Kasumi-1 (cell line): ENCODE measurements at places on chromosomes 5 and 9.

DNA sequence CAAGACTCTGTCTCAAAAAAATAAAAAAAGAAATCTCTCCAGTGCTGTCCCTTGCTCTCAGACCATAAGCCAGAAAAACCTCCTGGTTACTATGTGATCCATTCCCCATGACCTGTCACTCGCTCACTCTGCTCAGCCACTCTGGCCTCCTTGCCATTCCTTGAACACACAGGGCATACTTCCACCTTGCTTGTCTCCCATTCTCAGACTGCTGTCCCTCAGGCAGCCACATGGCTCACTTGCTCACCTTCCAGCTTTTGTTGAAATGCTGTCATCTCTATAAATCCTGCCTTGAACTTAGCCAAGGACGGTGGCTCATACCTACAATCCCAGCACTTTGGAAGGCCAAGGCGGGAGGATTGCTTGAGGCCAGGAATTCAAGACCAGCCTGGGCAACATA is 82.9 kb downstream of the UGCG start:
- no peak for DNase-seq

DNA sequence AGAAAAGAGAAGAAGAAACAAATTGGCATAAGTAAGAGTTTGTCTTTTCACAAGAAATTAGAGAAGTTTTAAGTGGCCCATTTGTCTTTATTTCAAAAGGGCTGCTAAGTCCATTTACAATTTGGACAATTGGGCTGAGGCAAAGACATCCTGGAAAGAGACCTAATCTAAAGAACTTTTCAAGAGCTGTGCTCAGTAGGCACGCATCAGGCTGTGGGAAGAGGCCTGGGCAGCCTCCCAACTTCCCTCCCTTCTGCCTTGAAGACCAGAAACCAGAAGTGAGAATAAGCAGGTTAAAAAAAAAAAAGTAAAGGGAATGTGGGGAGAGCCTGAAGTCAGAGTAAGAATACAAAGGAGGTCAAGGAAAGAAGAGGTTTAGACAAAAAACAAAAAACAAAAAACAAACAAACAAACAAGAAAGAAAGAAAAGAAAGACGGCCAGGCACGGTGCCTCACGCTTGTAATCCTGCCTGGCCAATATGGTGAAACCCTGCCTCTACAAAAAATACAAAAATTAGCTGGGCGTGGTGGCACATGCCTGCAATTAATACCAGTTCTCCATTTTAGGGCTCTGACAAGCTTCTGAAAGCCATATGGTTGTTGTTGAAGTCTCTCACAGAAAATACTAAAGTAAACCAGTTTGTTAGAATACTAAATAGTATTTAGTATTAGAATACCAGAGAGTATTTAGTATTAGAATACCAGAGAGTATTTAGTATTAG is 48.0 kb upstream of the CEP78 start:
- DNase-seq: no peak

GRCh38 chr9:82488313-82489200 is 500.0 kb downstream of the SPATA31D1 start:
- DNase-seq: no peak

DNA sequence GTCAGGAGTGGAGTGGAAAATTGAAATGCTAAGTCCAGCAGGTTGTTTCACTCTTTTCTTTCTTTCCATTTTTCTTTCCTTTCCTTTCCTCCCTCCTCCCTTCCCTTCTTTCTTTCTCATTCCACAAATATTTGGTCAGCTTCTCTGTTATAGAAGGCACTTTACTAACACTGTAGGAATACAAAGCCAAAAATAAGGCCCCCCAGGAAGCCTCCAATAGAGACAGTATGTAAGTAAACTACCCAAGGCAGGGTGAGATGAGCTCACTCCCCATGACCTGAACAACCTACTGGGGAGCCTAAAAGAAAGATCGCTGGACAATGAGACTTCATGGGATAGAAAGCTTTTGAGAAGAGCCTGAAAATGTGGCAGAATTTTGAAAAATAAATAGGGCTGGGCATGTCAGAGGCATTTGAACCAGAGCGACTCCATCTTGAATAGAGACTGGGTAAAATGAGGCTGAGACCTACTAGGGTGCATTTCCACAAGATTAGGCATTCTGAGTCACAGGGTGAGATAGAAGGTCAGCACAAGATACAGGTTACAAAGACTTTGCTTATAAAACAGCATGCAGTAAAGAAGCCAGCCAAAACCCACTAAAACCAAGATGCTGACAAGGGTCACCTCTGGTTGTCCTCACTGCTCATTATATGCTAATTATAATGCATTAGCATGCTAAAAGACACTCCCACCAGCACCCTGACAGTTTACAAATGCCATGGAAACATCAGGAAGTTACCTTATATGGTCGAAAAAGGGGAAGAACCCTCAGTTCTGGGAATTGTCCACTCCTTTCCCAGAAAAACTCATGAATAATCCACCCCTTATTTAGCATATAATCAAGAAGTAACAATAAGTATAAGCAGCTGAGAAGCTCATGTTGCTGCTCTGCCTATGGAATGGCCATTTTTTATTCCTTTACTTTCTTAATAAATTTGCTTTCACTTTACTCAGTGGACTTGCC is 158.9 kb upstream of the EGFLAM start:
- no peak for DNase-seq

GRCh38 chr9:123568691-123569688 is 213.0 kb downstream of the CRB2 start:
- DNase-seq: no peak

- peak; percentile 0 for DNase-seq
These were observed 476.4 kb downstream of the KDM4C start for GRCh38 chr9:7234144-7234543.

GRCh38 chr5:111993242-111993641 is 236.2 kb upstream of the NREP start:
- no peak for DNase-seq

DNA sequence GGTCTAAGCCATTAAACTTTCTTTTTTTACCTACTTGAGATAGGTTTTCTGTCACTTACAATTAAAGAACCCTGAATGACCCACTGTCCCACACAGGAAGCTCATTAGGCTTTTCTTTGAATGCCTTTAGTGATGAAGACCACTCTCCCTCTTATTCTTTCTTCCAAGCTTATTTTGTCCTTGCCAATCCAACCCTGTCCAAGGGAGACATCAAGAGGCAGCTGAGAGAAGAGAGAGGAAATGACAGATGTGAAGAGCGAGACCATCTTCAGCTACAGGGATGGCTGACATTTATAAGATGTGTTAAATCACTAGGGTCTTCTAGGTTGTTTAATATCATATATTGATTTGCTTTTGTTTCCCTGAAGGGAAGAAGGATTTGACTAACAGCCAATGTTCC is 133.5 kb downstream of the FAM114A2 start:
- no peak for DNase-seq

DNA sequence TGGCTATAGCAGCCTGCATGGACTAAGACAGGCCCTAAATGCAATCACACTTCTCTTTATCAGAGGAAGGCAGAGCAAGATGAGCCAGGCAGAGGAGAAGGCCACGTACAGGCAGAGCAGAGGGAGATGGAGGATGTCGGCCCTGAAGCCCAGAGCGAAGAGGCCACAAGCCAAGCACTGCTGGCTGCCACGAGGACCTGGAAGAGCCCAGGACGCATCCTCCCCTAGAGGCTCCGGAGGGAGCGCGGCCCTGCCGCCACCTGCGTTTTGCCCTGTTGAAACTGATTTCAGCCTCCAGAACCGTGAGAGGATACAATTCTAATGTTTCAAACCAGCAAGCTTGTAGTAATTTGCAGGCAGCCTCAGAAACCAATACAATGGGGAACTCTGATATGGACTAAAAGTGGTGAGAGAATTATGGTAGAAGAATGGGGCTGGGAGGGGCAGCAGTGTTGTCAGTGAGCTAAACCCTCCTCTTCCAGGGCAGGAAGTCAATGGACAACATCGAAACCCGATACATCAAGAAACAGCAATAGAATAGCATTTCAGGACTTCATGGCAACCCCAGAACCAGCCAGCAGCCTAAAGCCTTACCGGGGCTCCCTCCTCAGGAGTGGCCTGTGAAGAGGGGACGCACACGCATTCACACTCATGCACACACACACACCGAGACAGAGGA is 32.6 kb downstream of the ADAMTS2 start:
- no peak for DNase-seq

- DNase-seq: no peak
These were observed 52.8 kb downstream of the RICTOR start for GRCh38 chr5:39021413-39021812.

GRCh38 chr5:156641686-156642085 is 208.4 kb upstream of the PPP1R2B start:
- DNase-seq: no peak

- no peak for DNase-seq
These were observed 2.9 kb downstream of the SPTAN1 start for GRCh38 chr9:128555180-128555721.

DNA sequence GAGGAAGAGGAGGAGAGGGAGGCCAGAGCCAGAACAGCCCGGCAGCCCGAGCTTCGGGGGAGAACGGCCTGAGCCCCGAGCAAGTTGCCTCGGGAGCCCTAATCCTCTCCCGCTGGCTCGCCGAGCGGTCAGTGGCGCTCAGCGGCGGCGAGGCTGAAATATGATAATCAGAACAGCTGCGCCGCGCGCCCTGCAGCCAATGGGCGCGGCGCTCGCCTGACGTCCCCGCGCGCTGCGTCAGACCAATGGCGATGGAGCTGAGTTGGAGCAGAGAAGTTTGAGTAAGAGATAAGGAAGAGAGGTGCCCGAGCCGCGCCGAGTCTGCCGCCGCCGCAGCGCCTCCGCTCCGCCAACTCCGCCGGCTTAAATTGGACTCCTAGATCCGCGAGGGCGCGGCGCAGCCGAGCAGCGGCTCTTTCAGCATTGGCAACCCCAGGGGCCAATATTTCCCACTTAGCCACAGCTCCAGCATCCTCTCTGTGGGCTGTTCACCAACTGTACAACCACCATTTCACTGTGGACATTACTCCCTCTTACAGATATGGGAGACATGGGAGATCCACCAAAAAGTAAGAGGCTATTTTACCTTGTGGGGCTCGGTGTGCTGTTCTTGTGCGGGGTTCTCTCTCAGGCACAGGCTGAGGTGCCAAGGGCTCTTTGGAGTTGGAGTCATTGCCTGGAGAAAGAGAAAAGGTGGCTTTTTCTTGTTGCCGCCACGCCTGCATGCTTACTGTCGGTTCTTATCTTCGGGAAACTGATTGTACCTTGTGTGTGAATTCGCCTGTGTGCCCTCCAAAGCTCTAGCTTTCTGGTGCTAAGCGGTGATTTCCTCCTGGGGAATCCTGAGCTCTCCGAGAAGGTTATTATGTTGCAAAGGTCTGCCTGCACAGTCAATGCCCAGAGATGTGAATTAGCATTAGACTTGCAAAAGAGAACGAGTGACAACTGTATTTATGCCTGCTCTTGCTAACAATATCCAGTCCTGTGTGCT is at the start of gene ISL1:
Gene ISL1, plus strand, starts transcription at position 318 of the 991 bp plus-strand sequence. Its CDS starts 224 bp downstream, at position 542.
- no peak for DNase-seq

GRCh38 chr5:2813678-2814077 is 62.2 kb upstream of the IRX2 start:
- no peak for DNase-seq

DNA sequence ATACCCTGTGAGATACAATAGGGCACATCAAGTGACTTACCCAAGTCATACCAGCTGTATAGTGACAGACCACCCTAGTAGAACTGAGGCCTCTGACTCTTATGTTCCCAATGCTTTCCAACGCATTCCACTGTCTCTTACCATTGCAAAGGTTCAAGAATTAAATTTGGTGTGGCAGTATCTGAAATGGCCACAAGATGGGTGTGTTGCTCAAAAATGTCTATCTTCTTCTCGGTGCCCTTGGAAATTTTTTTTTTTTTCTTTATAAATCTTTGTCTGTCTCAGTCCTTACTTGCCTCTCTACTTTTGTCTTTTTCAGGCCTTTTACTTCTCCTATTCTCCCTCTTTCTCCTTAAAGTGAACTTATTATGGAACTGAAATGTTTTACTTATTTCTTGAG is 48.4 kb downstream of the GPR21 start:
- DNase-seq: peak; percentile 52

GRCh38 chr9:36443581-36443980 is 43.5 kb upstream of the RNF38 start:
- no peak for DNase-seq

GRCh38 chr9:21994556-21995005 is at the start of gene CDKN2B-AS1:
Gene CDKN2B-AS1 (plus strand): TSS chr9:21994791.
- DNase-seq: peak; percentile 31

DNA sequence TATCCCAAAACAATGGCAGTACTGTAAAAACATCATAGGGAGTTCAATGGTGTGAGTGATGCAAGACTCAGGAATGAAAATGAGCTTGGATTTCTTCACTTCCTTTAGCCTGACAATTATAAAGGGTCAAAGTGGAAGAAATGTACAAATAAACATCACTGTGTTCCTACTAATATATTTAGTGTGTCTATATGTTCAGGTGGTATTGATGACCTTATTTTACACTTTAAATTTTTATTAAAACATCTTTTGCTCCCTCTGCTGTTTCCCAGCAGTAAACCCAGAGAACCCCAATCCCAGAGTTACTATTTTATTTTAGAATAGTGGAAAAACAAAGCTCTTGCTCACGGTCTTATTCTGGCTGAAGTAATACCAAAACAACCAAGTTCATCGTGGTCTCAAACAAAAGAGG is 2.0 kb downstream of the LOX start:
- no peak for DNase-seq

DNA sequence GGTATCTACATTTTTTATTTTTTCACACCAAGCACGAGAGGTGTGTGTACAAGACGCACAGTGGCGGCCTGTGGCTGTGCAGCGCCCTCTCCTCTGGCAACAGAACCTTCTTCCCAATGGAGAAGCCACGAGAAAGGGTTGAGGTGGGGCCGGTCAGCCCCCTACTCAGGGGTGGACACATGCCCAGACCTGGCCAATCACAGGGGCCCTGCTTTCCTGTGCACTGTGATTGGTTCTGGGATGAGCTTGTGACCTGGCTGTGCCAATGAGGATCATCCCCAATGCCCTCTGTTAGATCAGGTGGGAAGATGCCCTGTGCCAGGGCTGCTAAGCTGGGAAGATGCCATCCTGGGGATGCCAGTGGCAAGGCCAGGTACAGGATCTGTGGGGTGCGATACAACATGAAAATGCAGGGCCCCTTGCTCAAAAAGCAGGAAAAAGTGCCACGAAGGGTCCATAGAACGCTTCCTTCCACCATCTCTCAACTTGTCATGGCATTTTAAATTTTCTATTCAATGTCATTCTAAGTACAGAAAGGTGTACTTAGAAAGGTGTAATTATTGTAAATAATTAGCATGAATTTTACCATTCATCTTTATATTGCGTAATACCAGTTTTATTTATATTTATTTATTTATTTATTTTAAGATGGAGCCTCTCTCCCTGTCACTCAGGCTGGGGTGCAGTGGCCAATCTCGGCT is 15.4 kb downstream of the IER5L start:
- no peak for DNase-seq

DNA sequence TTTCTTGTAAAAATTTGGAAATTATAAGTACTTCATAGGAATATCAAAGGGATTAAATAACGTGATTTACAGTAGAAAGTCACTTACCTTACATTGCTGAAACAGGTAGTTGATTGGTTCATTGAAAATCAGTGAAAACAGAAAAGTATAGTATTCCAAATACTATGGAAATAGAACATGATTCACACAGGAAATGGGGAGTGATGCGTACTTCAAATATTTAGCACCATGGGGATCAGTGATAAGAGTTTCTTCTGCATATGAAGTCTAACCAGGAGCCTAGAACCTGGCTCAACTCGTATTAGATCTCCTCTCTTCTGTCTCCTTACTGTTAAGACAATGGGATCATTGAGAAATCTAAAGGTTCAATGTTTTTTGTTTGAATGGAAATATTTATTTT is 133.3 kb downstream of the FAM174A start:
- no peak for DNase-seq
